ENCODE measurements at places on chromosomes 3 and 15. TPM values are rescaled to one million over a fixed set of nuclear protein-coding genes. Genes with fewer than 3 reads are reported as not detected.
A peak's percentile ranks its signal among the peaks of the same experiment; 100 is the strongest.

Gene CNTN4
- 2.4 TPM for polyA plus RNA-seq

Gene ADAMTS7
- 0.65 TPM for polyA plus RNA-seq

DNA sequence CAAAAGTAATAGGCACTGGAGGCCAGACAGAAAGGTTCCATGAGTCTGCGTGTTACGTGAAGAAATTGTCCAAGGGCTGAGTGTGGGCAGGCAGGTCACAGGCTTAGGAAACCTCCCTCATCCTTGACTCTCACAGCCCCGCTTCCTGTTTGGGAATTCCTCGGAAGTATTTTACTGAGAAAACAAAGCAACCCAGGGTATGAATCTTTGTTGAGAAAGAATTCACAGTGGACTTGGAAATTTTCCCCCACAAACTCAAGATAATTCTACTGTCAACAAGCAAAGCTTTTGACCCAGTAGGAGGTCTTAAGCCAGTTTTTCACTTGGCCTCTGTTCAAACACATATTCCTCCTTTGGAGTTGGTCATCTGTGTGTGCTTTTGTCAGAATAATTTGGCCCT is 377.1 kb upstream of the TPM1 start:
- no peak for DNase-seq
- no peak overlapping the region for H3K4me3 ChIP-seq
- no peaks in the 10 kb centered on the region for H3K4me1 ChIP-seq

GRCh38 chr15:64636556-64636955 is 138.8 kb downstream of the RBPMS2 start:
- peaks cover 82% of the 10 kb centered on the region for H3K4me1 ChIP-seq
- peak; percentile 32 for DNase-seq
- no peak overlapping the region for H3K4me3 ChIP-seq
- no peaks in the 10 kb centered on the region for H3K27me3 ChIP-seq

DNA sequence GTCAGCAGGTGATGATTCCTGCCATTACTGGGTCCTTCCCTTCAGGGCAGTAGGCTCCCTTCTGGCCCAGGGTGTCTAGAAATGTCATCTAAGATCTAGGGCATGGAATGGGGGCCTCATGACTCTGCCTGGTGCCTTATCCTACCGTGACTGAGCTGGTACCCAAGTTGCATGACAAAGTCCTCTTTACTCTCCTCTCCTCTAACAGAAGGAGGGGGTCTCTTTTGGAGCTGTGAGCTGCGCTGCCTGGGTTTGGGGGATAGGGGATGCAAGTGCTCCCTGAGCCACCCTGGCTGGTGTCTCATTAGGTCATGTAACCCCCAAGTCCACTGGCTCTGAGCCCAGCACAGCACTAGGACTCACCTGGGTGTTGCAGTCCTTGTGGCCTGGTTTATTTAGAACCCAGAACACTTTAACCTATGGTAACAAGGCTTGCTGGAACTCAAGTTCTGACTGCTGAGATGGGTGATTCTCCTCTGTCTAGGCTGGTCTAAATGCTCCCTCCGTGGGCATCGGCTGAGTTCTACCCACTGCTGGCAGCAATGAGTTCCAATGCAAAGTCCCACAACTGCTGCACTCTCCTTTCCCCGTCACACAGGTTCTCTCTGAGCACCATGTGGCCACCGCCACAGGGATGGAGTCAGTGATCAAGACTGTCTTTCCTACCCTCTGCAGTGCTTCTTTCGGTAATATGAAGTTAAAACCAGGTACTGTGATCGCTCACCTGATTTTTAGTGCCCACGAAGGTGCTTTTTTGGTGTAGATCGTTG is 34.0 kb downstream of the XXYLT1 start:
- no peak for DNase-seq
- peaks cover 30% of the 10 kb centered on the region for H3K4me1 ChIP-seq
- no peaks in the 10 kb centered on the region for H3K27me3 ChIP-seq
- no peak overlapping the region for H3K4me3 ChIP-seq
